Activated CD4-positive, alpha-beta T cell treated with anti-CD3 and anti-CD28 coated beads, Interleukin-2, amount 10 ng/mL, durations not matched to agents 24 days and 14 days (primary cell): ENCODE measurements at places on chromosomes 3 and 15. TPM values are rescaled to one million over a fixed set of nuclear protein-coding genes. Genes with fewer than 3 reads are reported as not detected.

DNA sequence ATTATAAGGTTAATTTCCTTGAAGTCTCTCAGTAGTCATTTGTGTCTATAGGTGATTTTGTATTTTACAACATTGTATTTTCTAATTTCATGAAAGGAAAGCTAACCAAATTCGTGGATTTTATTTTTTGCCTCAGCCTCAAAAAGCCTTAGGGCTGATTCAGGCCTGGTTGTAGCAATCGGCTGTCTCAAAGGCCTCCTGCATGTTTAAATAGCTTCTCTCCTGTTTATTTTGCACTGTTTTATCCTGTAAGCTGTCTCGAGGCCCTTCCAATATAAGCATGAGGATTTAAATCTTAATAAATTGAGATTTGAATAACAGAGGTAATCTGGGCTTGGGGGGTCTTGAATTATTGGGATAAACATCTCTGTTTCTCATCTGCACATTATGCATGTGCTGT lies 51.7 kb upstream of the ICE2 start:
- no peak for DNase-seq

DNA sequence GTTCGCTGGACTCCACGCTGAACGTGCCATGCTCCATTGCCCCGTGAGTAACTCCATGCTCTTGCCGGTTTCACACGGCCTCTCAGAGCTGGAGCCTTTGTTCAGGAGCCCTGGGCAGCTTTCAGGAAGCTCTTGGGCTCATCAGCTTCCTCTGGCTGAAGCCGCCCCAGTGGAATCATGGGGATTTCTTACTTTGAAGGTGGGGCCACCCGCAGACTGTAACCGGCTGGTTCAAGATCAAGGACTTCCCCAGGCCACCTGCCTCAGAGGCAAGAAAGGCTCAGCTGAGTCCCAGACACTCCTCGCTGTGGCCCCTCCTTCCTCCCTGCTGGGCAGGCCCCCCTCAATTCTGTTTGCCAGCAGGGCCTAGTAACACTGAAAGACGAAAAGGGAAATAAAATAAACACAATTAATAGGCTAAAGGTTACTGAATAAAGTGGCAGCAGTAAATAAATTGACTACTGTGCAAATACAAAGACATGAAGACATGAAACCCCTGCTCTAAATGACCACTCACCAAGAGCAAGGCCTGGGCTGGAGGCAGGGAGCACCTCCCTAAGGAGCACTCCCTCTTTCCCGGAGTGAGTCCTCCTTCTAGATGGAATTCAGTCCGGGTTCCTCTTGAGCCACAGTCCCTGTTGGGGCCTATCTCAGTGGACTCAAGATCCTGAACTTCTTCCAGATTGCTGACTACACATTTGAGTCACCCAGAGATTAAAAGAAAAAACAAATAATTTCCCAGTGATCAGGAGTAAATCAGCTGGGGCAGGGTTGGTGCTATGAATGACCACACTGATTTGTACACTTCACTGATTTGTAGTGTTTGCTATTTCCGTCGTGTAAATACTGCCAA lies 51.0 kb downstream of the ZDHHC19 start:
- peak; percentile 86 for DNase-seq

- DNase-seq, result peak; percentile 82
Observed at GRCh38 chr3:116770815-116771450, 61.4 kb downstream of the TUSC7 start.

DNA sequence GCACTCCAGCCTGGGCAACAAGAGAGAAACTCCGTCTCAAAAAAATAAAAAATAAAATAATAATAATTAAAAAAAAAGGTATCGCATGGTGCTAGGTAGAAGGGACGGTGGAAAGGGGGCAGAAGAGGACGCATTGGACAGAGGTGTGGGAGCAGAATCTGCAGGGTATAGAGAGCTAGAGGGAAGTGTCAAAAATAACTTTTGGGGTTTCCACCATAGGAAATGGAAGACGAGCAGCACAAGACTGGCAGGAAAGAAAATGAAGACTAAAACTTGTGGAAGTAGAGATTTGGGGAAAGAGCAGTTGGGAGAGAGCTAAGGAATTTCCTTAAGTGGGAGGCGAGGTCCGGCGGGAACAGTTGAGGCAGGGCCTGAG lies 585 bp upstream of the MKRN2 start:
- DNase-seq, result no peak

- DNase-seq, result no peak
Observed at GRCh38 chr15:62094388-62094787, 27.6 kb downstream of the C2CD4A start.

DNA sequence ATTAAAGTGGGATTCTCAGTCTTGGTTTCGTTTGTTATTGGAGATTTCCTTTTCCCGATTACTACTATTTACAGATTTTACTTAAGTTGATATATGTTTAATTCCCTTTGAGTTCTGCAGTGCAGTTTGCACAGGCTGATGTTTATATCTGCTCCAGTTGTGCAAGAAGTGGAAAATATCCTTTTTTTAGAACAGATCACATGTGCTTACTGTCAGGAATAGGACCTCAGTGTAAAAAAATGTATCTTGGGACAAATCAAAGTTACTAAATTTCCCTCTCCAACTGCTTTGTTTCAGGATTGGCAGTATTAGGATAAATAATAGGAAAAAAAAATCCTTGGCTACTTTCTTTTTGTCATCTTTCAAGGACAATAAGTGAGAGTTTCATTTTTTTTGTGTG lies 6.9 kb downstream of the MITF start:
- DNase-seq, result no peak

- no peak for DNase-seq
Observed at GRCh38 chr3:82461049-82461889, 699.8 kb upstream of the GBE1 start.

DNA sequence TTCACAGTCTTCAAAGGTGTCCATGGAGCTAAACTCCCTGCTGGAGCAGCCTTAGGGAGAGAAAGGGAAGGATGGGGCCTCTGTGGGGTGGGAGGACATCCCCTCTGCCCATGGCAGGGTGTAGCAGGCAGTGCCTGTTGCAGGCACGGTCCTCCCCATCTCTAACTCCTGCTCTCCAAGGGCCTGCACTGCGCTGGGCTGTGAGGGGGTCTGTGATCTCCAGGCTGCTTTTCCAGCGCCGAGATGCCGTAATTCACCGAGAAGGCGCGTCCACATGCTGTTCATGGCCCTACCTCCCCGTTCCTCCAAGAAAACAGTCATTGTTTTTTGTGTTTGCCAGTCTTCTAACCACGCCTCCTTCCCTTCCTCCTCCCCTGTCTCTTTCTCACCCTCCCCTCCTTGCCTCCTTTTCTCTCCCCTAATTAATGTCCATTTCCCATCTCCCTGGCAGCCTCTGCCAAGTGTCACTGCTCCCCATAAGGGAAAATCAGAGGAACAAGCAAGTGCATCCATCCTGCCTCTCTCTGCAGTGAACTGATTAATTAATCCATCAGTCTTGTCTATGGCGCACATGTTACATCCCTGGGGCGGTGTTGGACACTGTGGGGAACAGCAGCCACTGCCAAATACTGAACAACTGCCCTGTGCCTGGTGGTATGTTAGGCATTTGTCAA lies 17.7 kb upstream of the LAMP3 start:
- no peak for DNase-seq

GRCh38 chr15:29689287-29689986 lies 132.8 kb downstream of the TJP1 start:
- no peak for DNase-seq

- DNase-seq, result no peak
Observed at GRCh38 chr3:194989241-194989640, 281.7 kb downstream of the XXYLT1 start.

DNA sequence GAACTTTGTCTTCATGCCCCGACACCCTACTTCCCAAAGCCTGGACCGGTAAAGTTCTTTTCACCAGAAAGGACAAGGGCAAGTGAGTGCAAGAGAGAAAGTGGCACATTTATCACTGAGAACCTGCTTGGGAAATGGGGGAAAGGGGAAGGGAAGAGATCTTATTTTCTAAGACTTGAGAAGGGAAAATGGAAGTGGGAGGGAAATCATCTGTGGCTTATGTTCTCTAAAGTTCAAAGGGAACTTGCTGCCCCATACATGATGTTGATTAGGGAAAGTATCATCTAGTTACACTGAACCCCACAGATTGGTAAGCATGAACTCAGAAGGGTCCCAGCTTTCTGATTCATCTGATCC lies 199.5 kb upstream of the LPP start:
- DNase-seq, result no peak

DNA sequence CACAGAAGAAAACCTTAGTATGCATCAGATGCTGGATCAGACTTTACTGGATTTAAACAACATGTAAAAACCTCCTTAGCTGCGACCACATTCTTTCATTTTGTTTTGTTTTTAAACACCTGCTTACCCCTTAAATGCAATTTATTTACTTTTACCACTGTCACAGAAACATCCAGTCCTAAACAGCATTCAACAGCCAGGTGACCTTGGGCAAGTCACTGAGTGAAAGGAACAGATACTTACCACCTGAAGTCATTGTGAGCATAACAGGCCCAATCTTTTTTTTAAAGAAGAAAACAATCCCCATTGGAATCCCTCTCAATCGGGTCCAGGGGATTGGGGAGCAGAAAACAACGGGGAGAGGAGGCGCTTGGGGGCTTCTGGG lies 390 bp downstream of the STARD5 start:
- DNase-seq, result no peak

DNA sequence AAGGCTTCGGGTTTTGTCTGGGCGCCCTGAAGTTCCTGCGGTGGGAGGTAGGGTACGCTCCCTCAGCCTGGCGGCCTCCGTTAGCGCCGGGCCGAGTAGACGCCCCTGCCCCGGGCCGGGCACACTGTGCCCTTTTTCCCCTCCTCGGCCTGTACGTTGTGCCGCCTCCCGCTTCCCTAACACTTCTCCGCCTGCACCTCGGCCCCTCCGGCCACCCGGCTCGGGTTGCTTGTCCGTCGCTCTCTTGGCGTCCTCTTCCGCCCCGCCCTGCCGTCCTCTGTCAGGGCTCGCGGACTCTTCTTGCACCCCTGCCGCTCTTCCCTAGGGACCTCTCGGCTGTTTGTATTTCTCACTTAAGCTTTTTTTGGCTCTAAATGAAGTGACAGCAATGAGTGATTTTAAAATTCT lies 384 bp downstream of the KNL1 start:
- no peak for DNase-seq

- DNase-seq, result no peak
Observed at GRCh38 chr3:116166121-116166520, 279.2 kb downstream of the LSAMP start.

GRCh38 chr15:99409097-99409473 lies 156.7 kb upstream of the MEF2A start:
- peak; percentile 73 for DNase-seq

Gene AVEN
- 14.9 and 17.1 TPM in 2 replicates for total RNA-seq

Gene PPP1R14D
- not detected in 2 replicates for total RNA-seq

Gene CACNA2D3
- total RNA-seq, result not detected in 2 replicates

Gene ALDH1A2
- 0.37 and 0.57 TPM in 2 replicates for total RNA-seq
